ENCODE measurements at places on chromosomes 2 and 18. TPM values are rescaled to one million over a fixed set of nuclear protein-coding genes. Genes with fewer than 3 reads are reported as not detected.

Gene MAP3K20
- 1.3 TPM for polyA plus RNA-seq

Gene ALK
- polyA plus RNA-seq = not detected

Gene FAM168B
- polyA plus RNA-seq = 33.6 TPM

Gene ACVR1C
- polyA plus RNA-seq = 0.59 TPM

Gene KCNIP3
- polyA plus RNA-seq = not detected

All from CD4-positive, CD25-positive, alpha-beta regulatory T cell (primary cell).